ENCODE measurements at places on chromosomes 12 and 14.

GRCh38 chr14:82251494-82251893 lies 717.8 kb upstream of the SEL1L start:
- no peak for DNase-seq

DNA sequence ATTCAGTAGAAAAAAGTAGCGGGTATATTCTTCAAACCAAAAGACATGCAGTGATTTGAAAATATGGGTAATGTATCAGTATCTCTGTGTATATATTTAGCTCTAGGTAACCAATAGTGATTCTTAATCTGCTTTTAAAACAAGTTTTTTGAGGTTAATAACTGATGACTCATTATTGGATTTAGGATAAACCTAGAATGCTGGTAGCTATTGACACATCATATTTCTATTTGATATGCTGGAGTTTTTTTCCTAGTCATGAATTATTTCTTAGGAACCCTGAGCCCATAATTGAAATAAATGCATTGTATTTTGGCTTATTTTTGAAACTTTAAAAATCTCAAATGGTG lies 15.5 kb downstream of the ARF6 start:
- DNase-seq, result no peak

GRCh38 chr12:103821773-103822172 lies 19.3 kb downstream of the NT5DC3 start:
- no peak for DNase-seq

- peak; percentile 39 for DNase-seq
Measured at GRCh38 chr12:96241846-96242256, 47.7 kb downstream of the ELK3 start.

DNA sequence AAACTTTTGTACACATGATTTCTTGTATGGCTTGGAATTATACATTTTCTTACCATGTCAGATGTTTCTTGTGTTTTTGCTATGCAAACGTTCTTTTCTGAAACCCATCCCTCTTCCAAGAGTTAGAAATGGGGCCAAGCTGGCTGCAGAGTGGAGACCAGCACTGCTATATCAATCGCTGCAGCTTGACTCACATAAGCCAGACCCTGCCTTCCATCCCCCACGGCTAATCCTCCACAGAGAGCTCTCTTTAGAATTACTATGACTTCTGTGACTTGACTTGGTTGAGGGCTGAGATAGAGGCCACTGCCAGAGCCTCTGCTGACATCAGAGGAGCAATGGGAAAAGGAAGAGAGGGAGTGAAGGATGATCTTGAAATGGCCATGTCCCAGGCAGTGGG lies 147.9 kb downstream of the DACT1 start:
- DNase-seq, result no peak

DNA sequence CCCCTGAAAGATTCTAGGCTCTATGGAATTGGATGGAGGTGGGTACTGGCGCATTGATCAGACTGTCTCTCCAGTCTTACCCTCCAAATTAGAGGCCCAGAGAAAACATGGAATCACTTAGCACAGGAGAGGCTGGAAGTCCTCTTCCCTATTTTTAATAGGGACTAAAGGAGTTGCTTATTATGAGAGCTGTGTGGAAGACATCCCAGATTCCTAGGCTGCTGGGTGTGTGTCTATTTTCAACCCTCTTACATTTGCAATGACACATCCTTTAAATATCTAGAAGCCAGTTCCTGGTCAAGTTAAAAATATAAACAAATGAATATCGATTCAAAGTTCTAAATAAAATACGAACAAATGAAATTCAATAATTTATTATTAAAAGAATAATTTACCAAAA lies 58.3 kb upstream of the ARID2 start:
- no peak for DNase-seq

DNA sequence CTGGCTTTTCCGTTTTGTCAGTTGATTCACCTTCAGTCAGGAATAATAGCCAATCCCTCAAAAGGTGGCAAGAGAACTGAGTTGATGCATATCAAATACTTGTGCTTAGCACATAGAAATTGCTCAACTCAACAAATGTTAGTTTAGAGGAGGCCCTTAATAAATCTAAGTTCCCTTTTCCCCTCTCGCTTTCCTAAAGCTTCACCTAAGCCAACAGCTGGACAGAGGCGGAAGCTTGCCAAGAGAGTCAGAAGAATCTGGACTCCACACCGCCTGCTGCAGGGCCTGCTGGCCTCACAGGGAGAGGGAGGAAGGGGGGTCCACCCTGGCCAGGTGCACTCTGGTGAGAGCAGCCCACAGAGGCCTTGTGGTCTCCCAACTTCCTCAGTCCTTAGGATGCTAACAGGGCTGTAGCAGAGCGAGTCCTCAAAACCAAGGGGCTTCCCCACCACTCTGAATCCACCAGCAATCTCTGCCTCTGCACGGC lies 213.1 kb downstream of the CHST11 start:
- peak; percentile 78 for DNase-seq

- DNase-seq, result no peak
Measured at GRCh38 chr12:26204612-26205289, 9.4 kb downstream of the SSPN start.
